ENCODE measurements at places on chromosomes 3 and 15.

DNA sequence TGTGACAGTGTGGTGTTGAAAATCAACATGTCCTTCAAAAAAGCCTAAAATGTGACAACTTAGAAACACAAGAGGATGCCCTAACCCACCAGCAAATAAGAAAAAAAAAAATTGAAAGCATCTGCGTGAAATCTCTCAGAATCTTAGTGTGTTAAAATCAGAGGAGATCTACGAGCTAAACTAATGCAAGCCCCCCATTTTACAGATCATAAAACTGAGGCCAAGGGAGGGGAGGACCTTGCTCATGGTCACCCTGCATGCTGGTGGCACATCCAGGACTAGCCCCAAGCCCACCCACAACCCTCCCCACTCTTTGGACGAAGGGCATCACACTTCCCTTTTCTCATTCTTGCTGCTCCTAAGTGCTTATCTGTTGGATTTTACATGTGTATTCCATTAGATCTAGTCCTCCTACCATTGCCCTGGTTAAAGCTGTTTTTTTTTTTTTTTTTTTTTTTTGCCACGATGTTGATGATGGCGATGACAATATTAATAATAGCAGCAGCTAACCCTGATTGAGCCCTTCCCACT, 29.1 kb upstream of the NOX5 start:
- DNase-seq: no peak

- DNase-seq: no peak
Measured at GRCh38 chr15:78272316-78272715, 8.0 kb downstream of the DNAJA4 start.

GRCh38 chr3:53242155-53242554, 13.7 kb downstream of the TKT start:
- no peak for DNase-seq

DNA sequence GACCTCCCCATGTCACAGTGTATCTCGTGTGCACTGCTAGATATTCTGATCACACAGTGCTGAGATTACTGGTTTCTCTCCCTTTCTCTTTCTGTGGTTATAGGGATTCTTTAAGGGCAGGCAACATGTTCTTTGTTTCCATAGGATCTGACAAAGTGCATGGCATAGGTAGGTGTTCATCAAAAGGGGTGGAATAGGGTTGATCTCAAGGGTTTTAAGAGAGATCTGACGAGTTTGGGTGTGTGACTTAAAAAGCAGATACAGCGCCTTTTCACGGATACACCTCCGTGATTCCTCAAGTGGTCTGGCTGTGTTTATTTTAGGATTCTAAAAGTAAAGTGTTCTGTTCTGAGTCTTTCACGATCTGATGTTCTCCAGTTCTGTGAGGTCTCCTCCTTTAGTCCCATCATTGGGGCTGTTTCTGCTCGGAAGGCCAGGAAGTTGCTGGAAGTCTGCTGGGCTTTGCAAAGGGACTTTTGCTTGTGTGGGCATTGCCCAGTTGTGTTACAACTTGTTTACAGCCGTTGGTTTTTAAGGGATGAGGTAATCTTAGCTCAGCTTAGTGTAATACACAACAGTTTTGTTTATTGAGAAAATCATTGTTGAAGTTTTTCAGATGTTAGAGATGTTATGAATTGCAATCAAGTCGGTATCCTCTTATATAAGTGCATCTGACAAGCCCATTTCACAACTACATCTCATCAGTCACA, 34.8 kb downstream of the IGF1R start:
- no peak for DNase-seq

GRCh38 chr15:47975427-47975826, 145.4 kb upstream of the SLC24A5 start:
- DNase-seq: no peak

GRCh38 chr15:33808720-33809457, 159.4 kb upstream of the CHRM5 start:
- DNase-seq: no peak

DNA sequence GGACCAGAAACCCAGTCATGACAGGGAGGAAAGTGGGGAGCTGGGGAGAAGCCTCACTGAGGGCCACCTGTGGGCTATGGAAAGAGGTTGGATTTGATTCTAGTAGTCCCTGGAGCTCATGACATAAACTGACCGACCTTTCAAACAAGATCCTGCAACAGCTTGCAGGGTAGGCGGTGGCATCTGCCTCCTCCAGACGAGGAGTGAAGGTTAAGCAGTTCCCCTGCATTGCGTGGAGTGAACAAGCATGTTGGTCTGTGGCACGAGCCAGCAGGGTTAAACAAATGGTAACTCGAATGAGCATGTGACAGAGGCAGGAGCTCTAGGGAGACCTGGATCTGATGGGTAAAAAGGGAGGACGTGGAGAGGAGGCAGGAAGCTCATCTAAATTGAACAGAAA, 12.7 kb downstream of the TGM4 start:
- DNase-seq: no peak

DNA sequence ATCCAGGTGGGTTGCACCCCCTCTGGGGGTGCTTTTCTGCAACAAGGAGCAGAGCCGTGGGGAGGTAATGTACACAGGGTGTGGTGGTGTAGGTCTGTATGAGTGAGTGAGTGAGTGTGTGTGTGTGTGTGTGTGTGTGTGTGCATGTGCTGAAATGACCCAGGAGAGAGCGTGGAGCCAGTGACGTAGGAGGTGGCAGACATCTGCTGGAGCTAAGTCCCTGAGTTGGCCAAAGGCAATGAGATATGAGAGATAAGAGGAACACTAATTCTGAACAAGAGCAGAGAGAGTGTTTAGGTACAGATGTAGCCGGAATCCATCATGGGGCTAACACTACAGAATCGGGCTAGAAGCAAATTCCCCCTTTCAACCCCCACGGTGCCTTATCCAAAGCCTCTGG, 27.6 kb downstream of the BDH1 start:
- no peak for DNase-seq

DNA sequence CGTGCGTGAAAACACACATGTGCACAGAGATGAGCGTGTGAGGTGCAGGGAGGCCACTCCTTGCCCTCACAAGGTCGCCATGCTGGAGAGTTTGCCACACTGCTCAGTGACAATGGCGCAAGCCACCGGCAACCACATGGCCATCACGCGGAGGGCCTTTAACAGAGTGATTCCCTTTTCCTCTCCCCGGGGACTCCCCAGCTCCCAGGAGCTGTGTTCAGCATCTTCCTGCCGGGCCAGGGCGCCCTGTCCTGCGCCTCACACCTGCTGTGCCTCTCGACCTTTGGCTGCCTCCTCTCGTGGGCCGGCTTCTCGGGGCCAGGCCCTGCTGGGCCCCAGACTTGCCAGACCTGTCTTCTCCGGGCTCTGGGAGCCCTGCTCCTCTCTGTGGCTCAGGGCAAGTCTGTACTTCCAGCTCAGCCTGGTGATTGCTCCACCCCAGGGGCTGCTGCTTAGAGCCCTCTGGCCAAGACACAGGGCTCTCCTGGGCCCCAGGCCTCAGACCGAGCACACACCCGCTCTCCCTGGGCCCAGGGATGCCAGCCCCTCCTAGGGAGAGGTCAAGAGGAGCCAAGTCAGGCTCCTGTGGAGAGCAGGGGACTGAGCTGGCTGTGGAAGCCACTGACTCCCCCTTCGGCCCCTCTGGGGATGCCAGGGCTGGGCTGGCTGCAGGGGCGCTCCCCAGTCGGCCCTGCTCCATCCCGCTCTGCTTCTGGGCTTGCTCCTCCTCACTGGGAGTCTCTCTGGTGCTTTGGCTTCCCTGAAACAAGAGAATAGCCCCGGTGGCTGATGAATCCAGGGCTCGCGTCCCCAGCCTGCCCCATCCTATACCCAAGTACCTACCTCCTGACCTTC, 5.6 kb downstream of the CCDC9B start:
- no peak for DNase-seq

- no peak for DNase-seq
Measured at GRCh38 chr15:98937413-98938104, 70.0 kb downstream of the PGPEP1L start.

DNA sequence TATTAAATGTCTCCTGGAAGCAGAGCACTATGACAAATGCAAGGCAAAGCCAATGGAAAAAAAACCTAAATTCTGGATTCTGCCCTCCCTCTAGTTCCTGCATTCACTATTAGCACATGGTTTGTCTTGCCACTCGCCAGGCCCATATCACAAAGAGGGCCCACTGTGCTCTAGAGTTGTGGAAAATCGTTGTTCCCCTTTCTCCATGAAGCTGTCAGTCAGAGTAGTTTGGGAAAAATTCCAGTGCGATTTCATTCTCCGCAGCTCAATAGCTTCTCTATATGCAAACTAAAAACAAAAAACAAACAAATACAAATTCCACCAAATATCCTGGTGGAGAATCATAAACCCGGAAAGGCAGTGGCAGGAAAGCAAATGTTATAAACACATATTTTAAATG, 77.3 kb downstream of the RORA start:
- DNase-seq: no peak

- no peak for DNase-seq
Measured at GRCh38 chr3:78976200-78976599, 791.6 kb downstream of the ROBO1 start.

DNA sequence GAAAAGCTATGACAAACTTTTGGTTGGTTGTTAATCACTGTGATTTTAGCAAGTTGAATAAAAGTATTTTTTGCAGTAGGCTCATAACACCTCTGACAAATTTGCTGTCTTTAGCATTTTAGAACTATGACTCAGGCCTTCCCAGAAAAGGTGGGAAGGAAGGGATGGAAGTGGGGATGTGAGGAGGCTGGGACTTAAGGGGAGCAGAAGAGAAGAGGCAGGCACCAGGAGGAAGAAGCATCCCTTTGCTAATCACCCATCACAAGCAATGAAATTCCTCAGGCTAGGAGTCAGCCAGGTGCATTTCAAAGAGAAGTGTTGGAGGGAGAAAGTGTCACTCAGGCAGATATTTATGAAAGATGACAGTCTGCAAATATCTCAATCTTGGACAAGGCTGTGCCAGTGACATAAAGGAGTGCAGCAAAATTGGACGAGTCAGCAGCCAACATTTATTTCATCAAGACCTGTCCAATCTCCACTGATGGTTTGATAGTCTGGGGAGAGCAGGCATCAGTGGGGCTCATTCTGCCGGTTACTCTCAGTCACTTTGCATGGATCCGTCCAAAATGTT, 337.3 kb upstream of the ARRDC4 start:
- DNase-seq: no peak

- DNase-seq: no peak
Measured at GRCh38 chr15:68794863-68795262, 25.8 kb downstream of the ANP32A start.

GRCh38 chr15:87429754-87430153, 826.8 kb downstream of the NTRK3 start:
- no peak for DNase-seq

Data from D721Med (cell line).